Right cardiac atrium (tissue), 5 donors: ENCODE measurements at places on chromosomes 12 and 14. TPM values are rescaled to one million over a fixed set of nuclear protein-coding genes. Genes with fewer than 3 reads are reported as not detected.

- peak; percentile 34 for DNase-seq
Observed at GRCh38 chr12:132078190-132078589, 65.9 kb downstream of the DDX51 start.

DNA sequence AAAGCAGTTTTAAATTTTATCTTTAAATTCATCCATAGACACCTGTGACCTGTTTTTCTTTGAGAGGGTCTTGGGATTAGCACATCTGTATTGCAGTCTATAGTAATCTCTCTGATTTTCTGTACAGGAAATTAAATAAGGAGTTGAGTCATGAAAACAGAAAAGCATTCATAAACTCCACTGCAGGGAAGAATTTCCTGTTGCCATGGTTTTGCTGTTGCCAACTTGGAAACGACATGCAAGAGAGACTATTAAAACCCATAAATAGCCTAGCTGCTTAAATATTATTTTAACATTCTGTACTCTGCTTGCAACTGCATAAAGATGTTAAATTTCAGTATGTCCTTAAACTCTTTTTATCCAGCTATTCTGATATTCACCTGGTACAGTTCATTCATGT lies 281.0 kb upstream of the RGS6 start:
- no peak for DNase-seq

DNA sequence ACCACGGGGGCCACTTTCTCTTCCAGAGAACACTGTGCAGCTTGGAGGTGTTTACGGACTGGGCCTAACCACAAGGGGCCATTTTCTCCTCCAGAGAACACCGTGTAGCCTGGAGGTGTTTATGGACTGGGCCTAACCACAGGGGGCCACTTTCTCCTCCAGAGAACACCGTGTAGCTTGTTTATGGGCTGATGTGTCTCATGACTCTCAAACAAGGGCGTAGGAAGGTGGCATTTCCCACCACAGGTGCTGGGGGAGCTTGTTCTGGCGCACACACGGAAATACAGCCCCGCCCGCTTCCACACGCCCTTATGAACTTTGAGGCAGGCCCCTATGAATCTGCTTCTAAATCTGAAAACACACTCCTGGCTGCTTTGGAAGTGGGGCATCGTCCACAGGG lies 174.6 kb upstream of the SFSWAP start:
- peak; percentile 48 for DNase-seq

- DNase-seq: no peak
Observed at GRCh38 chr12:2083008-2083407, 30.2 kb downstream of the CACNA1C start.

- DNase-seq: no peak
Observed at GRCh38 chr12:68614105-68614679, 3.5 kb downstream of the RAP1B start.

GRCh38 chr12:59007620-59008019 lies 87.3 kb upstream of the LRIG3 start:
- no peak for DNase-seq

DNA sequence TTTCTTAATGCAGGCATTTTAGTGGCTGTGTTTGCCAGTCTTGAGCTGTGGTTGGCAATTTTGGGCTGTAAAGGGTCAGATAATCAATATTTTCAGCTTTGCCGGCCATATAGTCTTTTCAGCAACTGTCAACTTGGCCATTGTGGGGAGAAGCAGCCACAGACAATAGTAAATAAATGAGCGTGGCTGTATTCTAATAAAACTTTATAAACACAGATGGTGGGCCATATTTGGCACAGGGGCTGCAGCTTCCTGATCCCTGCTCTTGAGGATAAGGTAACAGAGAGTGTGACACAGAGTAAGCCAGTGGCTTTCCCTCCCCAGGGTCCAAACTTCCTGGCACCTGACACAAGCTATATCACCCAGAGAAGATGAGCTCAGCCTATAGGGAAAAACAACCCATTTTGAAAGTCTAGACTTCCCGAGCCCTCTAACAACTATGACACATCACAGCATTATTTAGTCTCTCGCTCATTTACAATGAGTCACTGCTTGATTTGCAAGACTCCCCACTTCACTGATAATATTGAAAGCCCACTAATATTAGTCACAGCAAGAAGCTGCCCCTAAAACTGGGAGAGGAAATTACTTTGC lies 163.1 kb upstream of the TMPO start:
- no peak for DNase-seq

DNA sequence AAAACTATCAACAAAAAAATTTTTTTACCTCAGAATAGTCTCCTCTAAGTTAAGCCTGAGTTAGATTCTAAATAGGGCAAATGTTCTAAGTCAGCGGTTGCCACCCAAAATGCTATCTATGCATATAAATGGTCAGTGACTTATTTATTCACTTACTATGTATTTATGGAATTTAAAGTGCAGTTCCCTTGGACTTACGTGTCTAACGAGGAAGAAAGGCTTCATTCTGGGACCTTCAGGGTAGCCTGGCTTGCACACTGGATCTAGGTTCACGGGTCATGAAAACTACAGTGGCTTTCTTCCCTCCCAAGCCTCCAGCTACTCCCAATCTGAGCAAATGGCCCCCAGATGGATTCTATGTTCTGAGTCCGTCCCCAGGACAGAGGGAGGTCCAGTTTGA lies 77.1 kb downstream of the ARF6 start:
- no peak for DNase-seq

- DNase-seq: peak; percentile 10
Observed at GRCh38 chr12:6212086-6212485, 11.9 kb downstream of the CD9 start.

DNA sequence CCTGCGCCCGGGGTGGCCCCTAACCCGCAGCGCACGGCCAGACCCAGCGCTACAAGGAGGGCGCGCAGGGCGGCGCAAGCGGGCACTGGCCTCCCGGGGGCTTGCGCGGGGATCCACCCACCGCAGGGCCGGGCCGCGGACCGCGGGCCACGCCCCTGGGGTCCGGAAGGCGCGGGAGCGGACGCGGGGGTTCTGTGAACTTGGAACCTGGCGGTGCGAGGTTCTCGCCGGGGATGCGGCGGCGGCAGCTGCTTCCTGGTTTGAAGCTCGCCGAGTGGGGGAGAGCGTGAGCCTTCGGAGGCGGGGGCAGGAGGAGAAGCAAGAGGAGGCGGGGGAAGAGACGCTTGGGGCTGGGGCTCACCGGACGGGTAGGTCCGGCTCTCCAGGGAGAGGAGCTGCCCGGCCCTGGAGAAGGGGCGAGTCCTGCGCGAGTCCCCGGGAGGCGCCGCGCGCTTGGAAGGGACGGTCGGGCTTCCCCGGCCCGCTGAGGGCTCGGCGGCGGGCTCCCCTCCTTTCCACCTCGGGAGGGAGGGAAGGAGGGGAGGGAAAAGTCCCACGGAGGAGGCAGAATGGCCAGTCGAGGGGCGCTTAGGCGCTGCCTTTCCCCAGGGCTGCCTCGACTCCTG lies at the start of gene PRKCH:
Gene PRKCH (plus strand): TSS at position 195 of the 626 bp plus-strand sequence. CDS start 523 bp downstream, outside the sequence.
- peak; percentile 90 for DNase-seq

DNA sequence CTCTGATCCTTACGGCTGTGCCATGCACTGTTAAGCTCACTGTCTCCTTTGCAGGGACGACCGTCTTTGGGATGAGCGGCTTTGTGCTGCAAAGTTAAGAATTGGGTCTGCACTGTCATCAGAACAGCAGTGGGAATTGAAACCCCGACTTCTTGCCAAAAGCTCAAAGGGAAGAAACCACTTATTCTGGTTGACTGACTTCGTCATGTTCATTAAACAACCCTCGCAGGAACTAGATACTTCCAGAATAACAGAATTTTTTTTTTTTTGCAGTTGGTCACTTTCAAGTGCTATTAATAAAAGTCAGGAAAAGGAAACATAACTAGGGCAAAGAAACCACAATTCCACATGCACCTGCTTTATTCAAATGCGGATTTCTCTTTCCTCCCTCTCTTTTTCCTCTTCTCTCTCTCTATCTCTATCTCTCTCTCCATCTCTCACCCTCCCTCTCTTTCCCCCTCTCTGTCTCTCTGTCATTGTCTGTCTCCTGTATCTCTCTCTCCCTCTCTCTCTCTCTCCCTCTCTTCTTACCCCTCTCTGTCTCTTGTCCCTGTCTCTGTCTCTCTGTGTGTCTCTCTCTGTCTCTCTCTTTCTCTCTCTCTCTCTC lies 12.3 kb upstream of the GLT1D1 start:
- DNase-seq: no peak

GRCh38 chr14:87810711-87811110 lies 182.3 kb downstream of the GALC start:
- no peak for DNase-seq

- DNase-seq: peak; percentile 30
Observed at GRCh38 chr14:100678469-100678828, 48.2 kb upstream of the DLK1 start.

GRCh38 chr12:75837700-75838099 lies 193.9 kb downstream of the PHLDA1 start:
- peak; percentile 50 for DNase-seq

DNA sequence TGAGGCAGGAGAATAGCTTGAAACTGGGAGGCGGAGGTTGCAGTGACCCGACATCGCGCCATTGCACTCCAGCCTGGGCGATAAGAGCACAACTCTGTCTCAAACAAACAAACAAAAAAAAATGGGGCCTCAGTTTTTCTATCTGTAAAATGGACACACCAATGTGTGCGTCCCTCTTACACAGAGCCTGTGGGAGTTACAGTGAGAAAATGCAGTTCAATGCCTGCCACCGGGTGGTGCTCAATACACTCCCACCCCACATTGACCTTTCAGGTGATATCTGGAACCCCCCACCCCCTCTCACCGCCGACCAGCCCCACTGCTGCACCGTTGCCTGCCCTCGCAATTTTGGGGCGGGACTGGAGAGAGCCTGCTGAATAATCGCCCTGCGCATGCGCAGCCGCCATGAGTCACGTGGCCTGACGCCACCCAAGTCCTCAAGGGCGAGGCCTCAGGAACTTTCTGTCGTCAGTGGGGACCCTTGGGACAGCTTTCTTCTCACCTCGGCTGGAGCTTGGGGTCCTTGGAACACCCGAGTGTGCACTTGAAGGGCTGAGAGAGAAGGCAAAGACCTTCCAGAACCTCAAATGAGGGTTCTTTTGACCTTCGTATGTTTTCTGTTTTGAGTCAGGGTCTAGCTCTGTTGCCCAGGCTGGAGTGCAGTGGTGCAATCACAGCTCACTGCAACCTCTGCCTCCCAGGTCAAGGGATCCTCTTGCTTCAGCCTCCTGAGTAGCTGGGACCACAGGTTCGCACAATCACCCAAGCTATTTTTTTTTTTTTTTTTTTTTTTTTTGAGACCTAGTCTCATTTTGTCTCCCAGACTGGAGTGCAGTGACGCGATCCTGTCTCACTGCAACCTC lies 14.6 kb upstream of the CABP1 start:
- no peak for DNase-seq

- DNase-seq: no peak
Observed at GRCh38 chr12:45131506-45131905, 80.6 kb upstream of the DBX2 start.

DNA sequence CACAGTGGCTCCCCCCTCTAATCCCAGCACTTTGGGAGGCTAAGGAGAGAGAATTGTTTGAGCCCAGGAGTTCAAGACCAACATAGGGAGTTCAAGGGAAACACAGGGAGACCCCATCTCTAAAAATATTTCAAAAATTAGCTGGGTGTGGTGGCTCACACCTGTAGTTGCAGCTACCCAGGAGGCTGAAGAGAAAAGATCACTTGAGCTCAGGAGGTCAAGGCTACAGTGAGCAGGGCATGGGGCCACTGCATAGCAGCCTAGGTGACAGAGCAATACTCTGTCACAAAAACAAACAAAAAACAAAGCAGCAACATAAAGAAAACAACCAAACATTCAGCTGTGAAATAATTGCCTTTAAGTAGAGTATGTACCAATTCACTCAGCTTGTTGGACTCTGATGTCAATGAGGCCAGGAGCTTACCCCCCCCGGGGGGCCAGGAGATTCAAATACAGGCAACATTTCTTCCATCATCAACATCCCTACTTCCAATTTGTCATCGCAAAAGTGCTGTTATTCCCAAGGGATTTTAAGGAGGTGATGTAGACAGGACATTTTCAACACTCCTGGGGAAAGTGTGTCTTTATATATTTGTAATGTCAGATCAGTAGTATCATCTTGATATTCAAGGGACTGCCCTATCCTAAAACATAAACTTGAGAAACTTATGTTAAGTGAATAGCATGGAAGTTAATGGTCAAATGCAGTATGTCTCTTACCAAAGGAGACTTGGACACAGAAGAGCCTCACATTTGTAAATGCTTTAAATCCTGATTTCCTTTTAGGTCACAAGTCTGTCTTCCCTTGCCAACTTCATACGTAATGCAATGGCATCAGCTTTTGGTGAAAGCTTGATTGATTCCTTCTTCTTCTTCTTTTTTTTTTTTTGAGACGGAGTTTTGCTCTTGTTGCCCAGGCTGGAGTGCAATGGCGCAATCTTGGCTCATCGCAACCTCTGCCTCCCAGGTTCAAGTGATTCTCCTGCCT lies 40.6 kb upstream of the AEBP2 start:
- no peak for DNase-seq

DNA sequence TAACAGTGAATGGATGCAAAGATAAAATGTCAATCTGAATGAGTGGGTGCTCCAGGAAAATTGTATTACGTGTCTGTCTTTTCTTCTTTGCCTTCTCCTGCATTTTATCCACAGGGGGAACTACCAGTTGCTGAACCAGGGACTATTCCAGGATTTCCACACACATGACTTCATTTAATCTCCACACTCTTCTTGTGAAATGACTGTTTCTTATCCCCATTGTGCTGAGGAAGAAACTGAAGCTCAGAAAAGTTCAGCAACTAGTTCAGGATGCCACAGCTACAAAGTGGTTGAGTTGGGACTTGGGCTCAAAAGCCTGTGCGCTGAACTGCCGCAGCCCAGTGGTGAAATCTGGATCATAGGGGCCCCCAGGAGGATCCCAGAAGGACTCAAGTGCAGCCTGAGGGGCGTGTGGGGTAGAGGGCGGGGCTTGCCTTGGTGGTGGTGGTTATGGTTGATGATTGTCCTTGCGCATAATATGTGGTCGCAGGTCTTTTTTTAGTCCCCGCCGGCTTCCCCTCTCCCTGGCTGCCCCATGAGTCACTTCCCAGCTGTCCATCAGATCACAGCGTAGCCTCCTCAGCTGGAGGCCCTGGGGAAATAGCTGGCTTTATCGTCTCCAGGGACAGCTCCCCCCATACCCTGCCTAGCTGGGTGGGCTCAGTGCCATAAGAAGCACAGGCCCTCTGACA lies 235.2 kb upstream of the CRY1 start:
- peak; percentile 56 for DNase-seq

ADCK1 gene
- 8.0 TPM for polyA plus RNA-seq

ERBB3 gene
- polyA plus RNA-seq: 6.4 TPM

RECQL gene
- polyA plus RNA-seq: 9.2 TPM

SOCS2 gene
- polyA plus RNA-seq: 16.9 TPM

AP5M1 gene
- 16.0 TPM for polyA plus RNA-seq

SYNDIG1L gene
- 0.07 TPM for polyA plus RNA-seq

GALNT8 gene
- 3.5 TPM for polyA plus RNA-seq
